ENCODE measurements at places on chromosomes 7 and 10.

DNA sequence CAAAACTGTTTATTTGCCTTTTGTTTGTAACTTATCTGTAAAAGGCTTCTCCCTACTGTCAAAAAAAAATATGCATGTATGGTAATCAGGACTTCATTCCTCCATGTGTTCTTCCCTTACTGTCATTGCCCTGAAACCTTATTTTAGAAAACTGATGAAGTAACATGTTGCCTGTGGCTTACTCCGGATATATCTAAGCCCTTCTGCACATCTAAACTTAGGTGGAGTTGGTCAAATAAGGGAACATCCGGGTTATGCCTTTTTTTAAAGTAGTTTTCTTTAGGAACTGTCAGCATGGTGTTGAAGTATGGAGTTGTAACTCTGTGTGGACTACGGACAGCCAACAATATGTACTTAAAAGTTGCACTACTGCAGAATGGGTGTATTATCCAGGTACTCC lies 6.2 kb downstream of the SAR1A start:
- DNase-seq: no peak

- DNase-seq: no peak
Observed at GRCh38 chr10:75967491-75967890, 536.1 kb downstream of the LRMDA start.

GRCh38 chr10:130024779-130025325 lies 60.8 kb upstream of the EBF3 start:
- DNase-seq: no peak

DNA sequence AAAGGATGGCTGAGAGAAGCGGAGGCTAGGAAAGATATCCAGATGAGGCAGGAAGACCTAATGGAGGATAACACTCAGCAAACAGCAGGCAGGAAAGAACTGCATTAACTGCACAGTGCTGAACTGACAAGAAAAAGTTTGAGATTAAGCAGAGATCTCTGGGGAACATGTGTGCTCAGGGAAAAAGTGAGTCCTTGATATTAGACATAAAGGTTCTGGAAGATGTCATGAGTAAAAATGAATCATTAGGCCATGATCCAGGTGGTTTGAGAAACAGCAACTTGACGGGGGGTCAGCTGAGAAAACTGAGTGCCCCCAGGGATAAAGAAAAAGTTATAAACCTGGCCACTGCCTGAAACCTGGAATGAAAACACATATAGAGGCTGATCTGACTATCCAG lies 27.3 kb upstream of the ANK3 start:
- no peak for DNase-seq

DNA sequence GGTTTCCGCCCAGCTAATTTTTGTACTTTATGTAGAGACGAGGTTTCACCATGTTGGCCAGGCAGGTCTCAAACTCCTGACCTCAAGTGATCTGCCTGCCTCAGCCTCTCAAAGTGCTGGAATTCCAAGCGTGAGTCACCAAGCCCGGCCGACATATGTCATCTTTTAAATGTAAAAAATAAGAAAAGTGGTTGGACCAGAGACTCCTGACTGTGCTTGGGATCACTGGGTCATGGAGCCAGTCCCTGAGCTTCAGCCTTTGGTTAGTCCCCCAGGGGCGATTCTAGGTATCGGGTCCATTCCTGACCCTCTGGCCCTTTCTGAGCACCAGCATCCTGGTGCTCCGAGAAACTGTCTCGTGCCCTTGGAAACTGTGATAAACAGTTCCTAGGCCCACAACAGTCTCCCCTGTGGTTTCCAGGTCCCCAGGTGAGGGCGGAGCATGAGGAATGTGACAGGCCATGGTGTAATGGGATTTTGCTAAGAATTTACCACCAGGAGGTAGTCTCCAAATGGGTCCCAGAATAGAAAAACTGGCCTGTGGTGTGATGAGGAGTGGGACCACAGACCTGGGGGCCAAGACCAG lies 32.8 kb downstream of the UBTD1 start:
- no peak for DNase-seq

DNA sequence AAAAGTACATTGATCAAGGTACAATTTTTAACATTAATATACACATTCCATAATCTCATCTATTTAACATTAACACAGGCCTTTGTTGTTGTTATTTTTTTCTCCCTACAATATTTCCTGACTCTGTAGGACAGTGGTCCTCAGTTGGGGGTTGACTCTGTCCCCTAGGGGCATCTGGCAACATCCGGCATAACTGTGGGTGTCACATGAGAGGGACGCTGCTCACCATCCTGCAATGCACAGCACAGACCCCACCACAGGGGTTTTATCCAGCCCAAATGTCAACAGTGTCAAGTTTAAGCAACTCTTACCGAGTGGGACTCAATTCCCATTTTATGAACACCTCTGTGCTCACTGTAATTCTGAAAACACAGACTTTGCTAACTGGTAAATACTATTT lies 8.8 kb downstream of the IDI1 start:
- no peak for DNase-seq

GRCh38 chr10:130023454-130024230 lies 59.6 kb upstream of the EBF3 start:
- no peak for DNase-seq

GRCh38 chr10:91549262-91549661 lies 83.6 kb downstream of the PPP1R3C start:
- DNase-seq: no peak

DNA sequence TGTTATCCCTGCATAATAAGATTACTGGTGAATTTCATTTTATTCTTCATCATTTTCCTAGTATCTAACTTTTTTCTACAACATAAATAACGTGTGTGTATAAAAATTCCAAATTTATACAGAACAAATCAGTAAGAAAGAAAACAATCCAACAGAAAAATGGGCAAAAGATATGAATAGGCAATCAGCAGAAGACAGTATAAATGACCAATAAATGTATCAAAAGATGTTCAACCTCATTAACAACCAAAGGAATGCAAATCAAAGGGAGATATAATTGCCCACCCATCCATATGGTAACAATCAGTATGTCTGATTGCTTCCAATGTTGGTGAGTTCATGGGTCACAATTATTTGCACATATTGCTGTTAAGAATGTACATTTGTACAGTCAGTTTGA lies 13.5 kb downstream of the ERLIN1 start:
- no peak for DNase-seq

DNA sequence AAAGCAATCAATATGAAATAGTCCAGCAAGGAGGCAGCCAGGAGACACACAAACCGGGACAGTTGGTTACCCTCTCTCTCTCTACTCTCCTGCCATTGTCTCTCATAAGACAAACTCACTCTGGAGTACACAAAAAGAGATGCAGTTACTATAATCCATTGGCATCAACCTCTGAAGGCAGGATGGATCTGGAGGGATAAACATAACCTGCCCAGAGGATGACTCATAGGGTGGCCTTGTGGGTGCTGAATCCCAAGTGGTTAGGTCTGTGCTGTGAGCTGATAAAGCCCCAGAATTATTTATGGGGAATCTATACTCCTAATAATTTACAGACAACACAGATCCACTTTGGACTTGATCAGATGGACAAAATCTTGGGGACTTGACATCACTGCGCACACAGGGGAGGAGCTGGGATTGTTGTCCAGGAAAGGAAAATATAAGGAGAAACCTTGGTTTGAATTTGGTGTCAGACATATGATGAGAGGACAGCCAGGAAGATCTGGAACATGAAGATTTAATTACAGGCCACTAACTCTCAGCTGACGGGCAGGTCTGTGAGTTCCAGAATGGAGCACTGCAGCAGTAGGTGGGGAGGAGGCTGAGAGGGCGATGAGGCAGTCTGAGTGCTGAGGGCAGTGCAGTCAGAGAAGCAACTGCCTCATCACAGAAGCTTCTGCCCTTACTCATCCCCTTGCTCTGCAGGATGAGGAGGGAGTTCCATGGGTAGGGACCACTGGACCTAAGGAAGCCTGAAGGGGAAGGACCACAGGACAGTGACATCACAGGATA lies 113.9 kb upstream of the PRSS58 start:
- no peak for DNase-seq

GRCh38 chr10:84818961-84819360 lies 490.6 kb downstream of the CCSER2 start:
- no peak for DNase-seq

GRCh38 chr7:79968077-79968648 lies 166.5 kb upstream of the GNAI1 start:
- DNase-seq: no peak

GRCh38 chr10:3806603-3807002 lies 21.6 kb upstream of the KLF6 start:
- DNase-seq: no peak

Data from NCI-H2081 treated with DMSO at 0.1 percent for 48 hours (cell line).